ENCODE measurements at places on chromosomes 7 and 10.

- DNase-seq, result no peak
These were observed 280.1 kb downstream of the OTUD1 start for GRCh38 chr10:23718946-23719345.

DNA sequence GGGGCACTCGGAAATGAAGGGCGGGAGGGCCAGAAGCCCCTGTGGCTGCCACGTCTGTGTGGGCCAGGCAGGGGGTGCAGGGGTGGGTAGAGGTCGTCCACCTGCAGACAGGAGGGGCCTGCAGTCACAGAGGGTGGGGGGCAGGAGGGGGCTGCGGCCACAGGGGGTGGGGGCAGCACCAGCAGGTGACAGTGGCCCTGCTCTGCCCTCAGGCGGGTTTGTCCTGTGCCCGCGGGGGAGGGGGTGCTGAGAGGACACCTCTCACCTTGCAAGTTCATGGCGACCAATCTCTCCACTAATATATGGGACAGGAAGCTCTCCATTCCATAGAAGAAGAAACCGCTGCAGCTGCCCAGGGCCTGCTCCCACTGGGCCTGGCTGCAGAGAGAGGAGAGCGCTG is 26.6 kb upstream of the NKX6-2 start:
- no peak for DNase-seq

DNA sequence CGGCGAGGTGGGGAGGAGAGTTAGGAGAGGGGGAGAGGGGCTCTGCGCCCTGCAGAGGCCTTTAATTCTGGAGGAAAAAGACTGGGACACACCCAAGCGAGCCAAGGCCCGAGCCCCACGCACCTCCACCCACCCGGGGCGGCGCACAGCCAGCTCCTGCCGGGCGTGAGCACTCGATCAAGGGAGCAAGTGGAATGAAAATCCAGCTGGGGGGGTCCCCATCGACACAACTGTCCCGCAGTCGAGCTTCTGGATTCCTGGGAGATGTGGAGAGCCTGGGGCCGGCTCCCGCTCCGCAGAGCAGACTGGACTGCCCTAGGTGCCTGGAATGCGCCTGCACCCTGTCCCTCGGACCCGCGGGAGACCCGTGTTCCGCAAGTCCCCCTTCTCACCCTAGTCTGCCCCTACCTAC is 7.4 kb upstream of the EN2 start:
- no peak for DNase-seq

GRCh38 chr7:46139079-46139478 is 218.0 kb upstream of the IGFBP3 start:
- DNase-seq, result no peak

DNA sequence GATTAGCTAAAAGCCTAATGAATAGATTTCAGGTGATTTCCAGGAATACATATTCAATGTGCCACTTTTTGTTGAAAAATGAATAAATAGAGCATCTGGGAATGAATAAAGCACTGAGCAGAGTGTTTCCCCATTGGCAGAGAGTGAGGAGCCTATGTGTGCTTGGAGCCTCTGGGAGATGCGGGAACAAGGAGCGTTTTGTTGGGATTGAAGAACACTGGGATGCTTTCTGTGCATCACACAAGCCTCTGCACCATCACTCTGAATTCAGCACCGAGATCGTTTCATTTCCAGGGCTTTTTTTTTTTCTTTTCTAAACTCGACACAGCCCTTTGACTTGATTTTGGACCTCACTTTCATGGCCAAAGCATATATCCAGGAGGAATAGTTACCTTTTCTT is 111.4 kb downstream of the BAMBI start:
- no peak for DNase-seq

Data from CD4-positive, alpha-beta T cell (primary cell).